SJSA1 (cell line): ENCODE measurements at places on chromosomes 12 and 14. TPM values are rescaled to one million over a fixed set of nuclear protein-coding genes. Genes with fewer than 3 reads are reported as not detected.
A peak's percentile ranks its signal among the peaks of the same experiment; 100 is the strongest.

DNA sequence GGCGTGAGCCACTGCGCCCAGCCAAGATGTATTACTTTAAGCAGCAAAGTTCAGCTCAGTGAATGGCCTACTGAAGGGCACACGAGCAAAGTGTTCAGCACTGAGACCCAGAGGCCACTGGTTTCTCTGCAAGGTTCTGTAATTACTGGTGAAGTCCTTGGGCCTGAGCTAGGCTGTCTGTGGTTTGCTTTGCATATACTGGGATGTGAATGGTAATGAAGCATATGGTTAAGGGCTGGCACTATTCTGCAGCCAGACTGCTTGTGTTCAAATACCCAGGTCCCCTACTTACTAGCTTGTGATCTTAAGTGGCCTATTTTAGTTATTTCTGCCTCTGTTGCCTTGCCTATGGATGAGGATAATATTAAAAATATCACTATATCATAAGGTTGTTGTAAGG, 72.0 kb downstream of the LLPH start:
- no peak for DNase-seq

GRCh38 chr12:5032821-5033220, 10.9 kb upstream of the KCNA5 start:
- no peak for DNase-seq

- no peak for DNase-seq
Measured at GRCh38 chr12:68267892-68268396, 14.5 kb upstream of the IL22 start.

DNA sequence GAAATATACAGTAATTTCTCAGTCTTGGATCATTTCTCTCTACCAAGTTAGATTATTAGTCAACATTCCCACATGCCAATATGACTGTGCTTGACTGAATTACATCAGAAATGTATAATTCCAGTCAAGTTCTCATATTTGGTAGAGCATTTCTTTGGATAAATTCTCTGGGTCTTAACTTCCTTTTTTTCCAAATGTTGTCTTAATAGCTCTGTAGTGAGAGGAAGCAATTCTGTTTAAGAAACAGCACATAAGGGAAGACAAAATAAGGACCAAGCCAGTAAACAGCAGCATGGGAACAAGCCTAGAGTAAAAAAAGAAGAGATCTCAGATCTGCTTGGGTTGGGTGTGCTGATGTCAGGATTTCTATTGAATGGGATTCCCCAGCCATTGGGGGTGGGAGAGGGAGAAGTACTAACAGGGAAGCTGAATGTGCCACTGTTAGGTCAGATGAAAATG, 14.2 kb upstream of the DYRK2 start:
- DNase-seq: no peak

GRCh38 chr12:81378601-81379285, 300.9 kb downstream of the ACSS3 start:
- no peak for DNase-seq

GRCh38 chr12:105317942-105318621, 12.4 kb upstream of the C12orf75 start:
- DNase-seq: no peak

- DNase-seq: no peak
Measured at GRCh38 chr14:100882991-100883788, 20.3 kb downstream of the RTL1 start.

GRCh38 chr14:101442451-101442850, 118.8 kb upstream of the DIO3 start:
- no peak for DNase-seq

DNA sequence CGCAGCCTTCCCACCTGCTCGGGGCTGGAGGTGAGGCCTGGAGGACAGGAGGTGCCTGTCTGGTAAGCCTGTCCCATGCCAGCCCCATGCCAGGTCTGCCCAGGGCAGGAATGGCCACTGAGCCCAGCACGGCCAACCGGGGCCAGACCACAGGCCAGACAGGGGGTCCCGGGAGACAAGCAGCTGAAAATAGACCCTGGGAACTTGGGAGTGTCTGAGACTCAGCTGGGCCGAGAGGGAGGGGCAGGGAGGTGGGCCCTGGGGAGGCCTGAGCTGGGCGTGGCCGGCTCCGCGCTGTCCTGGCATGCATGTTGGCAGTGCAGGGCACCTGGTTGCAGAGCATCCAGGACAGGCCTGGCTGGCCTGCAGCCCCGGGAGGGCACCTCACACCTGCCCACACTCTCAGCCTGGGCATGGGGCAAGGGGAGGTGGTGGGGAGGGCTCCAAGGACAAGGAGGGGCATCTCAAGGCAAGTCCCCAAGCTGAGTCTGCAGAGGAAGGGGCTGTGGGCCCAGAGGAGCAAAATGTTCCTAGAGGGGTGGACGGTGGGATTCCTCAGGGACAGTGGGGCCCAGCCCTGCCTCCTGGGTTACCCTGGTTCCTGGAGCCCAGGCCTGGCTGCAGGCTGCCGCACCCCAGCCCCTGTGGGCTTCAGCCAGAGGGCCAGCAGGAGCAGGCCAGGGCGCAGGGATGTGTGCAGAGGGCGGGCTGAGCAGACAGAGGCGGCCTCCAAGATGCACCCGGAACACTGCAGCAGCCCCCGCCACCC, 3.2 kb upstream of the CRIP1 start:
- no peak for DNase-seq

GRCh38 chr14:23382731-23383440, 6.0 kb downstream of the CMTM5 start:
- no peak for DNase-seq

- no peak for DNase-seq
Measured at GRCh38 chr12:47121146-47121545, 41.4 kb upstream of the AMIGO2 start.

KDM5A gene
- total RNA-seq: 38.1 and 65.3 TPM in 2 replicates

DNA sequence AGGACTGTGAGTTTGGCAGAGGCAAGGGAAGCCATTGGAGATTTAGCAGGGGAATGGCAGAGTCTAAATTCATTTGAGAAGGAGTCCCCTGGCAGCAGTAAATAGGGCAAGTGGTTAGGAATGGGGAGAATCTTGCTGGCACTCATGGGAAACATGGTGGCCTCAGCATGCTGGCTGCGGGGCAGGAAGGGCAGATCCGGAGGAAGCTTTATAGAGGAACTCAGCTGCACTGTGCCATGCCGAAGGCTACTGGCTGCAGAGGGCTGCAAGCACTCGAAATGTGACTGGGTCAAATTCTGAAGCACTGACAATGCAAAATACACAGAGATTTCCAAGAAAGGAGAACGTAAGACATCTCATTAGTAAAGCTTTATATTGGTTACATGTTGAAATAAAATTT, 23.9 kb downstream of the CCNK start:
- DNase-seq: no peak

DNA sequence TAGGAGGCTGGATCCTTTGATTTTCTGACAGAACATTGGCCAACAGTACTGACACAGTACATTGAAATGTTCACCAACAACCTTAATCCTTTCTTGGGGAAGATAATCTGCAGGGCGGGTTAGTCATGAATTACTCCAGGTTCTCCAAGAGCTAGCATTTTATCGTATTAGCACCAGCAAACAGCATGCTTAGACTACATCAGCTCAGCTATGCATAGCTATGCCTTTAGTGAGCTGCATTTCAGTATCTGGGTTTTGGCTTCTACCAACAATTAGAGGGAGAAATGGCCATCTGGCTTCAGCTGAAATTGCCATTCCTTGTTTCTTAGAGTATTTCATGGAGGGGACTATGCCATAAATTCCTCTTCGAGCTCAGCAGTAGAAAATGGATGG, 33.8 kb downstream of the SAMD4A start:
- no peak for DNase-seq

- DNase-seq: peak; percentile 31
Measured at GRCh38 chr14:53613404-53614253, 343.0 kb downstream of the BMP4 start.

DNA sequence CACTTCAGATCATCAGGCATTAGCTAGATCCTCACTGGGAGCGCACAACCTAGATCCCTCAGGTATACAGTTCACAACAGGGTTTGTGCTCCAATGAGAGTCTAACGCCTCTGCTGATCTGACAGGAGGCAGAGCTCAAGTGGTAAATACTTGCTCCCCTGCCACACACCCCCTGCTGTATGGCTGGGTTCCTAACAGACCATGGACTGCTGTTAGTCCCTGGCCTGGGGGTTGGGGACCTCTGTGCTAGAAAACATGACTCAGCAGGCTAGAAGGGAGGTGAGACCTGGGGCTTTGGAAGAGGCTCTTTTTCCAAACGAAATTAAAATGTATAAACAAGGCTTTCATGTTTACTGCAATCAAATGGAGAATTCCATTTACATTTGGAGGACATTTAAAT, 691.1 kb downstream of the FLRT2 start:
- DNase-seq: no peak
